ELR (cell line): ENCODE measurements at places on chromosomes 13 and 19.
A peak's percentile ranks its signal among the peaks of the same experiment; 100 is the strongest.

GRCh38 chr13:20513466-20513995 is 12.1 kb downstream of the CRYL1 start:
- DNase-seq: no peak

- DNase-seq: no peak
Measured at GRCh38 chr13:42068886-42069285, 20.4 kb downstream of the DGKH start.

GRCh38 chr13:94139393-94139995 is 340.0 kb downstream of the DCT start:
- DNase-seq: no peak

- peak; percentile 45 for DNase-seq
Measured at GRCh38 chr19:7515110-7515644, 726 bp upstream of the ZNF358 start.

- no peak for DNase-seq
Measured at GRCh38 chr19:38878575-38879399, 712 bp upstream of the RINL start.
